ENCODE measurements at places on chromosomes 11 and 22. TPM values are rescaled to one million over a fixed set of nuclear protein-coding genes. Genes with fewer than 3 reads are reported as not detected.

Gene LYVE1
- not detected for polyA plus RNA-seq

Gene P2RX6
- 0.35 TPM for polyA plus RNA-seq

Gene TYR
- polyA plus RNA-seq = not detected

Gene ARHGAP42
- 3.8 TPM for polyA plus RNA-seq

Gene SERHL2
- 7.3 TPM for polyA plus RNA-seq

Gene CD3D
- polyA plus RNA-seq = 1.7 TPM

DNA sequence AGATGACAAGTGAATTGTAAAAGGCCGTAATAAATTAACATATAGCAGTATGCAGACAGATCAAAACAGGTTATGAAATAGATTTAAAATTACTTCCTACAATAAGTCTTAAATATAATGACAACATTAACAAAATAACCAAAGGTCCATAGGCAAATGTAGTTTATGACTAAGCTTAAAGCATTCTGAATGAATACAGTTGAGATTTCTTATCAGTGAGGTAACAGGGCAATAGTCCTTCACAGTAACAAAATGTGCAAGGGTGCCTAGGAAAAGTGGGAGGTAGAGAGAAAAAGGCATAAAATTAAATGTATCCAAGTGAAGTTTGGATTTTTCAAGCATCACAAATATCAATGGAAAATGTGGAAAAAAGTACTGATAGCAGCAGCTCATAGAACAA, 20.9 kb upstream of the P4HA3 start:
- no peak for DNase-seq

GRCh38 chr22:46119093-46119728, 31.1 kb upstream of the PPARA start:
- DNase-seq = no peak

DNA sequence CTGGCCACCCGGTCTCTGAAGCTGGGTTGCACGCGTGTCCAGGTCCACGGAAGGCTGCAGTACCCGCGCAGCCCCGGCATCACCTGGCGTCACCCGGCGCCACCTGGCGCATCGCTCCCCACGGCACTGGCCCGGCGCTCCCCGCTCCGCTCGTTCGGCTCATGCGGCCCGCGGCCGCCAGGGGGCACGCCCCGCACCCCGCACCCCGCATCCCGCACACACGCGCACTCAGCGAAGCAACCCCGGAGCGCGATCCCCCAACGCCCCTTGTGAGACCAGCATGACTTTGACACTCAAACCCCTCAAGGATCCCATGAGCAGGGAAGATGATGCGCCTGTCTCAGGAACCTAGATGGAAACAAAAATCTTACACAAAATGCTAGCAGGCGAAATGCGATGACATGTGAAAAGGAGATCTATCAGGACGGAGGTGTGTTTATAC, 11.9 kb downstream of the B3GNT6 start:
- DNase-seq = peak; percentile 60

- DNase-seq = no peak
Observed at GRCh38 chr22:31948002-31948401, 3.7 kb downstream of the YWHAH start.

DNA sequence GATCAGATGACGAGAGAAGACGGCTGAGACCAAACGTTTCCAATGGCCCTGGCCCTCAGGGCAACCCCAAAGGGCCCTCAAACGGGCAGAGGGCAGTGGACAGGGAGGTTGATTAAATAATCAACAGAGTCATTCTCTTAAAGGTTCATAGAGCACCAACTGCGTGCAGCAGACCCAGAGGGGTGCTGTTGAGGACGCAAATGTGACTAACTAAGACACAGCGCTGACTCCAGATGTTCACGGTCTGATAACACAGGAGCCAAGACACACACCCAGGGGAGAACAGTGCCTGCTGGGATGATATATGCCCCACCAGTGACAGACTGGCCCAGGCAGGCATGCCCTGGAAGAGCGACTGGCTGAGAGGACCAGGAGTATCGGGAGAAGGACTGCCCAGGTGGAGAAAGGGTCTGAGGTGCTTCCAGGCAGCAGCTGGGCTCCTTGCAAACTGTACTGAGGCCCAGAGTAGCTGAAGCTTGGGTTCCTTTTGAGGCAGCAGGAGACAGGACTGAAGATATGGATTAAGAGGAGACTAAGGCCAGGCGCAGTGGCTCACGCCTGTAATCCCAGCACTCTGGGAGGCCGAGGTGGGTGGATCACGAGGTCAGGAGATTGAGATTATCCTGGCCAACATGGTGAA, 7.7 kb downstream of the VWCE start:
- DNase-seq = no peak

- DNase-seq = no peak
Observed at GRCh38 chr22:47780281-47780875, 1017.9 kb downstream of the TBC1D22A start.

DNA sequence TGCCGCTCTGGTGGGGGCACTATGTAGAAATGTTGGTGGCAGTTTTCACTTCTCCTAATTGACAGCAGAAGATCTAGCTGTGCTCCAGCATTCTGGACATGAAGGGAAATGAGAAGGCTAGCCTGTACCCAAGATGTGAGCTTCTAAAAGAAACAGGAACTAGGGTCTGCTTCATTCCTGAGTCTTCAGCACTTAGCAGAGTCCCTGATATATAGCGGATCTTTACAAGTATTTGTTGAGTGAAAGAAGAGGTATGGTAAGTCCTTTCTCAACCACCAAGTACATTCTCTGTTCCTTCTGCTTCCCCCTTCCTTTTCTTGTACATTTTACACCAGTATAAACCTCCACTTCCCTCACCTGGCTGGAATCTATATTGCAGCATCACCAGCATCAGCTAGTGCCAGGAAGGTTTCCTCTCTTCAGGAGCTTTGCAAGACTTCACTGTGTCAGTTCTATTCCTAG, 408.3 kb upstream of the CADM1 start:
- DNase-seq = no peak

GRCh38 chr22:43955883-43956782, 891 bp downstream of the SAMM50 start:
- peak; percentile 63 for DNase-seq

DNA sequence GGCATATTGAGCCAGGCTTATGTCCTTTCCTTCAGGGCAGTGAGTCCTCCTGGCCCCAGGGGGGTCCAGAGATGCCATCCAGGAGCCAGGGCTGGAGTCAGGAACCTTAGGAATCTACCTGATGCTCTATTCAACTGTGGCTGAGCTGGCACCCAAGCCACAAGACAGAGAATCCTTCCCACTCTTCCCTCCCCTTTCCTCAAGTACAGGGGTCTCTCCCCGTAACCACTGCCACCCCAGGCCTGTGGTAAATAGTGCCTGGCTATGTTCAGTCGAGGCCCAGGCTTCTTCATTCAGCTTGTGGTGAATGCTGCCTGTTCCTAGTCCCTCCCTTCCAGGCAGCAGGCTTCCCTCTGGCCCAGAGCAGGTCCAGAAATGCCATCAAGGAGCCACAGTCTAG, 45.5 kb upstream of the THY1 start:
- no peak for DNase-seq

- no peak for DNase-seq
Observed at GRCh38 chr11:20056950-20057943, 103.0 kb downstream of the DBX1 start.

- DNase-seq = no peak
Observed at GRCh38 chr22:30865656-30866055, 102.9 kb downstream of the MORC2 start.

DNA sequence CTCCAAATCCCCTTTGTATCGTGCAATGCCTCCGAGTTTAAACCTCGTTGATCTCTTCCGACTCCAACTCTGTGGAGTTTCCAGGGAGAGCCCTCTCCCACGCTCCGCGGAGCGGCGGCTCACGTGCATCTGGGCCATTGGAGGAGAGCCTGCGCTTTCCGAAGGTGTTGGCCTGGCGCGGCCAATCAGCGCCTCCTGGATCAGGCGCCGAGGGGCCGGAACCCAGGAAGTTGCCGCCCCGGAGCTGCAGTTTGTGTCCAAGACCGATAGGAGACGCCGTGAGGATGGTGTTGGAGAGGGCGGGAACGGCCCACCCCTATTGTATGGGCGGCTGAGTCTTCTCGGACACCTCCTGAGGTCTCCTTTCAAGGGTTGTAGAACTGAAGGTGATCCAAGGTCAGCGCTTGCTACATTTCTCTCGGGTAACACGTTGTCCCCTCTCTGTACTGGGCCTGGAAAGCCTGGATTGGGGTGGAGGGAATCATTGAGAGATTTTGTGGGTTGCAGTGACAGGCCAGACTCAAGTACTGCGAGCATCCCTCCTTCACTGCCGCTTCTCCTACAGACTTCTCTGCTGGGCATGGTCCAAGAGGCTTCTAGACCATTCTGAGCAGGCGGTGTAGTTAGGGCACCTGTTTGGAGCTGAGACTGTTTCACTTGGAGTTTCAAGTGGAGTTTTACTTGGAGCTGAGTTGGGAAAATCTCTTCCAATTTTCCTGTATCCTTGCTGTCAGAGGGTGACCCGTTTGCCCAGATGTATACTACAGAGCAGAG, 1.7 kb downstream of the ADAMTS15 start:
- no peak for DNase-seq
